ENCODE measurements at places on chromosomes 2 and 18.

- DNase-seq: no peak
These were observed 7.5 kb upstream of the RMDN2 start for GRCh38 chr2:37917281-37918228.

GRCh38 chr2:68627615-68628014 is 15.8 kb upstream of the PROKR1 start:
- no peak for DNase-seq

- no peak for DNase-seq
These were observed 469.3 kb upstream of the RAB12 start for GRCh38 chr18:8139891-8140406.

GRCh38 chr2:212695426-212695825 is 156.8 kb upstream of the ERBB4 start:
- no peak for DNase-seq

DNA sequence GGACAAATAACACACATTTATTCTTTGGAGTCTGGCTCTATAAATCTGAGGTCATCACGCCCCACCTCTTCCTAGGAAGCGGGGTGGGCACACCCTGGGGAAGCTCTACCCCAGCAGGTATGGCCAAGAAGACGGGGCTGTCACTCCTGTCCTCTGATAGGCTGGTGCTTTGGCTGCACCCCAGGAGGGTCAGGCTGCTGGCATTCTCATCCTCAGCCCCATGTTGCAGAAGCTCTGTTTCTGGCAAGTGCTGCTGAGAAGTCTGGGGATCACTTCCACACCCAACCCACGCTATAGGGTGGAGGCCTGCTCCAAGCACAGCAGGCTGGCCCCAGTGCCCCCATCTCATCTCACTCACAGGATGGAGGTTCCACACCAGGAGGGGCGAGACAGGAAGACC is 17.6 kb downstream of the ARHGEF4 start:
- no peak for DNase-seq

- no peak for DNase-seq
These were observed 45.9 kb upstream of the YES1 start for GRCh38 chr18:857986-858385.

DNA sequence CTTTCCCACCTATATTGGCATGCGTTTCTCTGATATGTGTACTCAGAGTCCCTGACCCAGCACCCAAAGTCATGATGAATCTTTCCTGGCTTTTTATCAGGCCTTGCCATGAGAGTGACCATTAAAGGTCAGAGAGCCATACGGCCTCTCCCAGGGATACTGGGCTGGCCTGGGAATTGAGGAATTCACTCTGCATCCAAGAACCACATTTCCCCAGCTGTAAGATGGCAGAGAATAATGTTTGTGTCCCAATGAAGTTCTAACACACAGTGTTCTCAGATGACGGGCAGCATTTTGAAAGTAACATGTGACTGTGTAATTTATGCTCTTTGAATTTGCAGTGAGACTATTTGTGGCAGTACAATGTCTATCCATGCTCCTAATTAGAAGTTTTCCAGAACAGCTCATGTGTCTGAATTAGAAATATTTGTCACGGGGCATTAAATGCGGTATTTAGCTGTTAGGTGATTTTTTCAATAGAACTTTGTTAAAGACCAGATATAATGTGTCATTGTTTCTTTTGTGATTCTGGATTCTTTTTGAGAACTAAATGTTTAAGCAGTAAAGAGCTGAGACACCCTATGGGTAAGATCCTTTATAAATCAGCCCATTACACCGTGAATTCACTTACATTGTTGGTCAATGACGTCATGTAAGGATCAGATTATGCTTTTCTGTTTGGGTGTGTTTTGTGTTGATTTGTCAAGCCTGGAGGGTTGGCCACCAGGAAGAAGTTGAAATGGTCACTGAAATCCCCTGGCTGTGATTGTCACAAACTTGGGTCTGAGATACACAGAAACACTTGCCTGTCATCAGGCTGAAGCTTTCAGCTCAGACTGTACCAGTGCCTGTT is 7.3 kb upstream of the SLC3A1 start:
- no peak for DNase-seq

DNA sequence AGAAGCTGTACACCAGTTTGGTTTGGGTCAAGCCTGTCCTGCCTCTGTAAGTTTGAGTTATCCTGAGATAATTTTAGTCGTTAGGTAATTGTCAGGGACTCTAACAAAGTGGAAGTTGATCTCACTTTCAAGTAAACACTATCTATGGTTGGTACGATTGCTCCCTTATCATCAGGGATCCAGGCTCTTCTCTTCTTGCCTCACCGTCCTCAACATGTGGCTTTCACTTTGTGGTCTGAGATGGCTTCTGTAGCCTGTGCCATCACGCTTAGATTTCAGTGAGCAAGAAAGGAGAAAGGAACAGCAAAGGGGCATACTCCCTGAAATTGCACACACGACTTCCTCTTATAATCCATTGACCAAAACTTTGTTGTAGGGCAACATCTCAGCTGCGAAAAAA is 115.6 kb downstream of the CTAGE1 start:
- peak; percentile 38 for DNase-seq

- no peak for DNase-seq
These were observed 290.1 kb downstream of the CLIP4 start for GRCh38 chr2:29405266-29405665.

DNA sequence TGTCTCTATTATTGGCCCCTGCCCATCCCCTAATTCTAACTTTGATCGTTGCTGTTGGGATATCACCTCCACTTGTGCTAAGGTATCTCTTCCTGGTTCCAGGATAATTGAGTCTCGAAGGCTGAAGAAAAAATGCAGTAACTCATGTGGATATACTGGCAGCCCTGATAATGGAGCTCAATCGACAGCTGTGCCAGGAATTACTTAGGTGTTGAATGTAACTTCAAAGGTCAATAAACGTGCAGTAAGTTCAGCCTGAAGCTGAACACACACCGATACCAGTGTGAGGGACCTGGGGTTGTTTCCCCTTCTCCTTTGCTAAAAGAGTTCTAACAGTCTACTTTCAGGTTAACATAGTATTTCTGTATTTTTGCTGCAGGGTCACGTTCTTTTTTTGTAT is 11.9 kb upstream of the REG3G start:
- no peak for DNase-seq

DNA sequence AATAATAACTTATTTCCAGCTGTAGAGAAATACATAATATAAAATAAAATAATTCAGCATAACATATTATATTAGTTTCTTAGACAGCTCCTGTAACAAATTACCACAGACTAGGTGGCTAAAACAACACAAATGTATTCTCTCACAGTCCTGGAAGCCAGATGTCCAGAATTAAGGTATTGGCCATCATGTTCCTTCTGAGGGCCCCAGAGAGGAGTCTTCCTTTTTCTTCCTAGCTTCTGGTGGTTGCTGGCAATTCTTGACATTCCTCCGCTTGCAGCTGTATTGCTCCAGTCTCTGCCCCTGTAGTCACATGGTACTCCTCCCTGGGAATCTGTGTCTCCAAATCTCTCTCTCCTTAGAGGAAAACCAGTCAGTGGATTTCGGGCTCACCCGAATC is 146.8 kb downstream of the RBM43 start:
- no peak for DNase-seq

- no peak for DNase-seq
These were observed 52.4 kb downstream of the TNS1 start for GRCh38 chr2:217950401-217950871.

DNA sequence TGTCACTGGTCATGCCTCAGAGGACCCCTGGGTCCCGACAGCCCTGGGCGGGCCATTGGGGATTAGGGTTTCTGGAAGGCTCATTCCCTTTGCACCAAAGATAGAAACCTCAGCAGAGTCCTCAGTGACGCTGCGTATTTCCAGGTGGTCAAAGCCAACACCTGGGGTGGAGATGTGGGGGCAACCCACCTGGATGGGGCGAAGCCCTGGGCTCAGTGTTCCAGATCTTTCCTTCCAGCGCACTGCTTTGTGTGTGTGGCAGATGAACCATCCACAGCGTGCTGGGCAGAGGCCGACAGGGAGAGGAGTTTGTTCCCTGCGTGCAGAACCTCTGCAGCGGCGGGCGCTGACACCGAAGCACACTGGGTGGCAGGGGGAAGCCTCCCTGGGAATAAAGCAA is 143.9 kb downstream of the CTIF start:
- DNase-seq: no peak

DNA sequence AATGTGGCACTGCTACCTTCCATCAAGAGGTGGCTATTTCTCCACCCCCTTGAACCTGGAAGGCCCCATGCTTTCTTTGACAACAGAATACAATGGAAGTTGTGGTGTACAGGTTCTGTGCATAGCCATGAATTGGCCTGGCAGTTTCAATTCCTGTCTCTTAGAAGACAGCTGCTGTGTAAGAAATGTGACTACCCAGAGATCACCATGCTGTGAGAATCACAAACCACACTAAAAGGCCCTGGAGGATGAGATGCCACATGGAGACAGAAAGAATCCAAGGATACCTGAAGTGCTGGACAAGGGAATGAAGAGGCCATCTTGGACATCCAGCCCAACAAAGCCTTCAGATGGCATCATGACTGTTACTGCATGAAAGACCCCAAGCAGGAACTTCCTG is 47.7 kb upstream of the EHBP1 start:
- no peak for DNase-seq

GRCh38 chr2:218260166-218260565 is 649 bp upstream of the GPBAR1 start:
- DNase-seq: no peak

DNA sequence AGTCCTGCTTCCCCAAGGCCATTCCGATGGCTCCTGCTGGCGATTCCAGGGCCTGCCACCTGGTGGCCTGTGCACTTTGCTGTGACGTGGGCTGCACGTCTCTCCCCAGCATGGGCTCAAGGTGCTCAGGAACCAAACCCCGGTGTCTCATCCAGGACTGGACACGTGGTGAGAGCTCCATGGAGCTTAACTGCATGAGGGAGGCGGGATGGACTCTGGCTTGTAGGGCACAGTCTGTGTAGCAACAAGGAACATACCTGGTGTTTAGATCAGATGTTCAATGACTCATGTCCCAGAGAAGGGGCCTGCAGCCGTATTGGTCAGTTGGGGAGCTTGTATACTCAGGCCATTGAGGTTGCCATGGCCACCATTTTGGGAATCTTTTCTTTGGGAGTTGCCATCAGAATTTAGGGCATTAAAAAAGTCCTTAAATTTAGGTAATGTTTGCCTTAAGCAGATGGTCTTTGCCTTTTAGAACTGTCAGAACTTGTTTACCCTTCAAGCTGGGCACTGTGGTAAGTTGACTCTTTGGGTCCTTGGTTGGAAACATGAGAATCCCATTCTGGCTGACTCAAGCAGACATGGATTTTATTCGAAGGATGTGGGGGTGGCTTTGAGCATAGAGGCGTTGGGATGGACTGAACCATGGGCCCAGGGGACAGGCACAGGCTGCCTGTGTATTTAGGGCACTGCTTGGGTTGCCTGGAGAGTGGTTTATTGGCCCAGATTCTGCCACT is 21.0 kb downstream of the AGAP1 start:
- no peak for DNase-seq

DNA sequence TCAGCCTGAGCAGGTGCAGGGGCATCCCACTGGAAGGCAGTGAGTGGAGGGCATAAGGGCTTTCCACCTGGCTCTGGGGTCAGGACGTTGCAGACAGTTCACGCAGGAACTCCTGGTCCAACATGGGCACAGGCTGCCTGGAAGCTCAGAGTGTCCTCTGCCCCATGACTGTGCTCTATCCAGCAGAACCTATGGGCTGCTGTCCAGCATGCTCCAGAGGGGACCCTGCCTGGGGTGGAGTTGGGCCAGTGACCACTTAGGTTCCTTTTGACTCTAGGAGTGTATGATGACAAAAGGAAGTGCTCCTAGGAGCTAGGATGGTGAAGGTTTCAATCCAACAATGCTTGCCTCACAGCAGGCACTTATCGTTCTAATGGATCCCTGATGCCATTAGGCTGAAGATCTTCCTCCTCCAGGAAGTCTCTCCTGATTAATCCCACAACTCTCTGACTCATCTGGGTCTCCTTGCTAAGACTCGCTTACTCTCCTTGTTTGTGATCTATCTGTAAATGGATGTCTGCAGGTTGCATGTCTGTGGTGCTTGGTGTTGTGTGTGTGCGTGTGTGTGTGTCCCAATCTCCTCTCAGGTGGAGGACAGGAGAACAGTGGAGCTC is 224.0 kb downstream of the CELF4 start:
- DNase-seq: no peak

DNA sequence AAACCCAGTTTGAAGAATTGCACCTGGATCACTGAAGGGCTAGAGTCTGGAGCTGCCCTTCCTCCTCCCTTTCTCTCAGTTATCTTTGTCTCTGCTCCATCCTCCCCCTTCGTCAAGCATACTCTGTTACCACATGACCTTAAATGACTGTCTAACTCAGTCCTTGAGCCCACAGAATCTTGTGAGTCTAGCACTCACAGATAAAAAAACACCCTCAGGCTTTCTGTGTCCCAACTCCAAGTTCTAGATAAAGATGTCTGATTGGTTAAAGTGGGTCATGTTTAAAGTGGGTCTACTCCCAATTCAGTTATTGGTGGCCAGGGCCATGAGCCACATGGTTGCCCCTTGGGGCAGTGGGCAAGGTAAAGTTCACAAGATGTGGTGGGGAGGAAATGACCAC is 53.5 kb upstream of the CYP1B1 start:
- DNase-seq: peak; percentile 29

DNA sequence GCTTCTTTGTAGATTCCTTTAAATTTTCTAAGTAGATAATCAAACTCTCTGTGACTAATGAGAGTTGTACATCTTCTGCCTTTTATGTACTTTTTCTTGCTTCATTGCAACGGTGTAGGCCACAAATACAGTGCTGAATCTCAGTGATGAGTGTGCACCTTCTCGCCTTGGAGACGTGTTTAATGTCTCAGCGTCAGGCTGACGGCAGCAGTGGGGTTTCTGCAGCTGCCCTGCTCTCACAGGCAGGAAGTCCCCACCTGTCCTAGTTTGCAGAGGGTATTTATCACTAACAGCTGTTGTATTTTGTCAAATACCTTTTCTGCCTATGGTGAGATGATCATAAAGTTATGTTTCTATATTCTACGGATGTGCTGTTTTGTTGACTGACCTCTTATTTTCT is 13.3 kb downstream of the AGXT start:
- no peak for DNase-seq

GRCh38 chr18:54883816-54884604 is 55.7 kb downstream of the RAB27B start:
- DNase-seq: no peak

DNA sequence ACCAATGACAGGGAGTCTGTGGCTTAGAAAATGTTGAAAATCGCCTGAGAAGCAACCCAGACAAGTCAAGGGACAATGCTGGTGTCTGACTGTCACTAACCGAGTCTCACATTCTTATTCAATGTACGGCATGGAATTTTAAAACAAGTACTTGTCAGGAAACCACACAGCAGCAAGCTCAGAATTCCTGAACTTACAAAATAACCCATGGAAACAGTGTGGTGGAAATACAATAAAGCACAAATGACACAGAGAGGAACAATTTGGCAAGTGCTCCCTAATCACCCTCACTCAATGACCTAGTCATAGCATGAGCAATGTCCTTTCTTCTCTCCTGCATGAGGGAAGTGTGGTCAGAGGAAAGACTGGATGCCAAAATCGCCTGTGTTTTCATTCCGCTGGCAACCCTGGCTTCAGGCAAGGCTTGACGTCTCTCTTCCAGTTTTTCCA is 154.0 kb downstream of the SATB2 start:
- no peak for DNase-seq
